ENCODE measurements at places on chromosomes 2 and 18. TPM values are rescaled to one million over a fixed set of nuclear protein-coding genes. Genes with fewer than 3 reads are reported as not detected.

The NPAS2 gene
- total RNA-seq: 32.0 TPM

DNA sequence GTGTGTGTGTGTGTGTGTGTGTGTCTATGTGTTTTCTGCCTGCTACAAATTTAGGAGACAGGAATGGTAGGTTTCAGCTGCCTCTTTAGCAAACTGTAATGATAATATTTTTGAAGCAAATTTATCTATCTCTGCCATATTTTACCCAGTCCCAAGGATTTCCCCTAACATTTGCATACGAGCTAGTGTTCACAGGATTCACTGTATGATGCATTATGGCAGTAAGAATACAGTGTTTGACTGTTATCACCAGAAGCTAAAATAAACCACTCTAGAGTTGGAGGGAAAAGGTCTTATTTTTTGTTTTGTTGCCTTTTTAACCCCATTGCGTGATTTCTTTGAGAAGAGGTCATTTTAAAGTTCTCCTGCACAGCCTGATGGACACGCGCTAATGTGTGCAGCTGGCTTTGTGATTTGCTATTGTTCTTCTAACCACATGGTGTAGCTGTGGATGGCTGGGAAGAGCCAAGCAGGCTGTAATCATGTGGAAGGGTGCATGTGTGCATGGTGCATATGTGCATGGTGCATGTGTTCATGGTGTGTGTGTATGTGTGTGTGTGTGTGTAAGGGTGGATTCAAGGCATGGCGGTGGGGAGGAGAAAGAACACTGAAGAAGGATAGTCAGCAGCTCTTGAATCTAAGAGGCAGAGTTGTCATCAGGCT lies 62.4 kb downstream of the PLB1 start:
- no peak for DNase-seq

GRCh38 chr2:100939445-100939844 lies 62.6 kb upstream of the RPL31 start:
- DNase-seq: no peak

DNA sequence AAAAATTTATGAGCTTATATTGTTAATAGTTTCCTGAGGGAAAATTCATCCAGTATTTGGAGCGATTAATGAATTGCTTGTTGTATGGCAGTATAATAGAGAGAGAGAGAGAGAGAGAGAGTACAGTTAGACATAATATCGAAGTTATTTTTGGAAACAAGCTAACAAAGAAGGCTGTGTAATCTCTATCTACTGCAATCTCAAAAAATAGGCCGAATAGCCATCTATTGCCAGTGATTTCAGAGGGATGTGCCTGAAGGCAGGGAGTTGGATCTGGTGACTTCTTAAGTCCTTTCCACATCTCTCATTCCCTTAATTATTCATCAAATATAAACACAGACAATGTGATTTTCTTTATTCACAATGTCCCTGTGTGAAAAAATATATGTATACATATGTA lies 433.1 kb upstream of the RAB12 start:
- no peak for DNase-seq

The MAP2 gene
- total RNA-seq: 23.9 TPM

DNA sequence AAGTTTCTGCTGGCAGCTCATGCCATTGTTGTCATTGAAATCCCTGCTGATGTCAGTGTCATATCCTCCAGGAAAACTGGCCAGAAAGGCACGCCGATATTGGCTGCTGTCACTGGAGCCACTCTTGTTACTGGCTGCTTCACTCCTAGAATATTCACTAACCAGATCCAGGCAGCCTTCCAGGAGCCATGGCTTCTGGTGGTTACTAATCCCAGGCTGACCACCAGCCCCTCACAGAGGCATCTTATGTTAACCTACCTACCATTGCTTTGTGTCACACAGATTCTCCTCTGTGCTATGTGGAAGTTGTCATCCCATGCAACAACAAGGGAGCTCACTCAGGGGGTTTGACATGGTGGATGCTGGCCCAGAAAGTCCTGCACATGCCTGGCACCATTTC lies 27.0 kb upstream of the MTX2 start:
- DNase-seq: no peak

DNA sequence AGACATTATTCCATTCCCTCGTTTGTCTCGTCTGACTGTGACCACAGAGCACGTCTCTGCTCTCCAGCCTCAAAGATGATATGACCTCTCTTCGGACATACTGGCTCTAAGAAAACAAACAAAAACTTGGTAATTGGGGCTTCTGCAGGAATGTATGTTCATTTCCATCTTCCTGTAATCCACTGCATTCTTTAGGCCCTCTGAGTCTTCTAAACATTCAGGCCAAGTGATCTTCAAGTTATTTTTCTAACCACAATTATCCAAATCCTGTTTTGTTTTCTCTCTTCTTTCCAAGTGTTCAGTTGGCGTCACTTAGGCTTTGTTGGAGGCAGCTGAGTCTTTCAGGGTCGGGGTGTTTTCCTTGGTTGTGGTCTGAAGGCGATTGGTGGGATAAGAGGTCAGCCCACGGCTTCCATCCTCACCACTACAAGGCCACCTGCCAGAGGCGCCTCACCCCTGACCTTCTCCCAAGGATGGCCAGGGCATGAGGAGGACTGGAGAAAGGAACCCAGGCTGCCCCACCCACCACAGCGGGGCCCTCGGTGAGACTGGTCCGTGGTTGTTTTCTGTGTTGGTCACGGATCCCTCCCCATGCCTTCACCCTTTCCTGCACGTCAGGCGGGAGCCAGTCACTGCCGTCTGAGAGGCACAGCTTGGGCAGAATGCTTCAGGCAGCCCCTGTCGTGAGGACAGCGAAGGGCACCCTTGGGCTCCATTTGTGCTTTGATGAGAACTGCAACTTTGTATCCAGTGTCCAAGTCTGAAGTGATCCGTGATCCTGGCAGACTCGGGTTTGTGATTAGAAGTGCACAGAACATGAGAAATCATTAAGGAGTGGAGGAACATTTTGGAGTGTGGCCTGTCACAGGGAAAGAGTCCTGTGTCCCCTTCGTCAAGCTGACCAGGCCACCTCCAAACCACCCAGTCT lies 88.6 kb upstream of the FHL2 start:
- no peak for DNase-seq

DNA sequence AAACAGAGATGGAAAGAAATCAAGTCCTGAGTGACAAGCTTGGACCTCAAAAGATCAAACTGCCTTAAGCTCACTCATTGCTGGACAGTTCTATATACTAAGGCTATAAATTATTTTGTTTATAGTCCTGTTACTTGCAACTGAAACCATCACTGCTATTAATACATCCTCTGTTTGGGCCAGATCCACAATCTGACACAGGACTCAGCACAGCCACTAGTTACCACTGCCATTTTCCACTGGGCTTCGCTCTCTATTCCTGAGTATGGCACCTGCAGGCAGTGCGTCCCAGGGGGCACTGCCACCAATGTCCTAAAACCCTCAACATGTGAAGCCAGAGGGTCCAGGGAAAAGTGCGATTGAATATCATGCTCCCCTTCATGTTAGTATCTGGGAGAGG lies 52.3 kb downstream of the CYP26B1 start:
- DNase-seq: no peak

The TUBB8B gene
- not detected for total RNA-seq

- no peak for DNase-seq
These were observed 20.8 kb downstream of the PTPN18 start for GRCh38 chr2:130376433-130377293.

GRCh38 chr18:9855681-9856080 lies 30.1 kb upstream of the TXNDC2 start:
- DNase-seq: no peak

GRCh38 chr2:224308272-224308911 lies 93.5 kb downstream of the FAM124B start:
- DNase-seq: no peak

The ELOA2 gene
- not detected for total RNA-seq

The TEX261 gene
- 40.0 TPM for total RNA-seq

All from pancreas (tissue), 10 donors.